ENCODE measurements at places on chromosomes 2 and 18. TPM values are rescaled to one million over a fixed set of nuclear protein-coding genes. Genes with fewer than 3 reads are reported as not detected.

- H3K4me3 ChIP-seq = peak overlapping the region; percentile 98
- peaks cover 19% of the 10 kb centered on the region for H3K27me3 ChIP-seq
- peaks cover 54% of the 10 kb centered on the region for H3K4me1 ChIP-seq
- DNase-seq = peak; percentile 72
- peak overlapping the region; percentile 98 for H3K27ac ChIP-seq
- H3K36me3 ChIP-seq = peaks cover 48% of the 10 kb centered on the region
These were observed 1.0 kb downstream of the CXCR4 start for GRCh38 chr2:136116813-136117390.

The CDH19 gene
- not detected for total RNA-seq

DNA sequence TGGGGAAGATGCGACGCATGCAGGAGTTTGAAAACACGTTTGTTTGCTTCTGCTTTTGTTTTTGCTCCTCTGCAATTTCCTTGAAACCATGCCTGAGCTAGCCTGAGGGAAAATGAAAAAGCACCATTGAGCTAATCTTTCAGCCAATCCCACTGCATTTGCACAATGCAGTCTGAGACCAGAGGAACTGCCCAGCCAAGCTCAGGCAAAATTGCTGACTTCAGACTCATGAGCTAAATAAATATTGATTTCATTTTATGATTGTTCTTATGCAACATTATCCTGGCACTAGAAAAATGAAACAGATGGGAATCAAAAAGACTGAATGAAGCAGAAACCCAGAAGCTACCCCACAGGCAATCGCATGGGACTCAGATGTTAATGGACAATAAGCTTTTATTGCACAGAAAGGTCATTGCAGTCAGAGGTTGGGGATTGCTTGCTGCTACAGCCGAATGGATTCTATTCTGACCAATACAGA, 37.0 kb downstream of the TPRKB start:
- H3K27me3 ChIP-seq = no peaks in the 10 kb centered on the region
- H3K4me1 ChIP-seq = no peaks in the 10 kb centered on the region
- H3K27ac ChIP-seq = no peak overlapping the region
- no peaks in the 10 kb centered on the region for H3K36me3 ChIP-seq

GRCh38 chr2:99278793-99279291, 22.2 kb downstream of the LYG1 start:
- H3K27me3 ChIP-seq = no peaks in the 10 kb centered on the region
- no peak overlapping the region for H3K4me3 ChIP-seq
- no peak for DNase-seq

- no peaks in the 10 kb centered on the region for H3K36me3 ChIP-seq
- no peak for DNase-seq
- H3K4me1 ChIP-seq = no peaks in the 10 kb centered on the region
- H3K4me3 ChIP-seq = no peak overlapping the region
These were observed 9.3 kb upstream of the NMS start for GRCh38 chr2:100460904-100461530.

DNA sequence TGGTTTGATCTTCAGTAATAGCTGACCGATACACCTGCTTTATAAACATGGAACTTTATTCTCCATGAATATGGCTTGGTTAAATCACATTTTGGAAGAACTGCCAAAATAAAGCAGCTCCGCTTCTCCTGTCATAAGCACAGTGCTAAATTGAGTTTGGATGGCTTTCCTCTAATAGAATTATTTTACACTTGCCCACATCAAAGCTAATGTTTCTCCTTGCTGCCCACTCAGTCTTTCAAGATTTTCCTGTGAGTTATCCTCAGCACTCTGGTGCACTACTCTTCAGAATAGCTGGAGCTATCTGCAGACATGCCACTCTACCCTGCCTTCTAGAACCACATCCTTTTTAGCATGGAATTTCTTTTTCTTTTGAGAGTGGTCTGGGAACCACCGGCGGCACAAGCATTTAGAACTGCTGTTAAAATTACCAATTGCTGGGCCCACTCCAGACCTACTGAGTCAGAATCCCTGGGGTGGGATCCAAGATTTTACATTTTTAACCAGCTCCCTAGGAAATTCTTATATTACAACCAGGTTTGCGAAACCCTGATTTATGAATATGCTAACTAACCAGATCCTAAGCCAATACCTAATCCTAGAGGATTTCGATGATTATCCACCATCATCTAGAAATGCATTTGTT, 283.3 kb downstream of the AFF3 start:
- no peaks in the 10 kb centered on the region for H3K27me3 ChIP-seq
- DNase-seq = no peak
- peaks cover 21% of the 10 kb centered on the region for H3K4me1 ChIP-seq
- H3K36me3 ChIP-seq = no peaks in the 10 kb centered on the region
- no peak overlapping the region for H3K4me3 ChIP-seq

- no peaks in the 10 kb centered on the region for H3K4me1 ChIP-seq
- DNase-seq = no peak
- peaks cover 4% of the 10 kb centered on the region for H3K27me3 ChIP-seq
- no peak overlapping the region for H3K27ac ChIP-seq
These were observed 428.8 kb downstream of the ZNF521 start for GRCh38 chr18:24923138-24923537.

DNA sequence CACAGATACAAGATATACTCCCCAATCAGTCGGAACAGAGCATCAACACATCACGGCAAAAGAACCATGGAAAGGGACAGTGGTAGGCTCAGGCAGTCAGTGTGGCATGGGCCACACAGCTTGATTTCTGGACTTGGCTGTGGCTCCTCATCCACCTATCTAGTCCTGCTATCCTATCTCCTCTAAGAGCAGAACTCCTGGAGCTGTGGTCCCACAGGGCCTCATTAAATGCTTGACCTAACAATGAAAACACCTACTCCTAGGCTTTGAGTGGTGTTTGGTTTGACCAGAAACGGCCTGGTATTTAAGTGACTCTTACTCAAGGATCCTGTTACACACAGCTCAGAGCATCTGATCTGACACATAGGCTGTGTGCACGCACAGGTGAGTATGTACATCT, 33.6 kb upstream of the SMAD2 start:
- no peak overlapping the region for H3K27ac ChIP-seq
- no peak overlapping the region for H3K4me3 ChIP-seq
- peaks cover 4% of the 10 kb centered on the region for H3K27me3 ChIP-seq
- peaks cover 4% of the 10 kb centered on the region for H3K36me3 ChIP-seq

The PDE1A gene
- not detected for total RNA-seq

The REEP1 gene
- 0.17 TPM for total RNA-seq

The NHEJ1 gene
- total RNA-seq = 18.1 TPM

The B3GNT7 gene
- total RNA-seq = not detected

DNA sequence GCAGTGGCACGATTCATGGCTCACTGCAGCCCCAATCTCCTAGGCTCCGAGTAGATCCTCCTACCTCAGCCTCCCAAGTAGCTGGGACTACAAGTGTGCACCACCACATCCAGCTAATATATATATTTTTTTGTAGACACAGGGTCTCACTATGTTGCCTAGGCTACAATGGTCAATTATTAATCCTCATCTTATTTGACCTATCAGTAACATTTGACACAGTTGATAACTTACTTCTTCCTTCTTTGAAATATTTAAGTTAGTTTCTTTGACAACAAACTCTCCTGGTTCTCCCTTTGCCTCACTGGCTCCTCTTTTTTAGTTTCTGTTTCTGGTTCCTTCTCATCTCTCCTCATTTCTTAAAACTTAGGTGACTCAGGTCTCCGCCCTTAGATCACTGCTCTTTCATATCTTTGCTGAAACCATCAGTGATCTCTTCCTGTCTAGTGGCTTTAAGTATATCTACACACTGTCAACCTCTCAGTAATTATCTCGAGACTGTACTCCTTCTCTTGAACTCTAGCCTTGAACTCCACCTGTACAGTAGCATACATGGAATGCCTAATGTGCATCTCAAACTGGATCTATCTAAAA, 11.5 kb downstream of the PGAP1 start:
- DNase-seq = peak; percentile 65
- peak overlapping the region; percentile 97 for H3K27ac ChIP-seq
- H3K27me3 ChIP-seq = no peaks in the 10 kb centered on the region
- peaks cover 60% of the 10 kb centered on the region for H3K4me1 ChIP-seq

All from activated CD4-positive, alpha-beta T cell treated with anti-CD3 and anti-CD28 coated beads, Interleukin-2, amount 10 ng/mL, durations not matched to agents 7 days and 5 days (primary cell).